ENCODE measurements at places on chromosomes 11 and 22.

DNA sequence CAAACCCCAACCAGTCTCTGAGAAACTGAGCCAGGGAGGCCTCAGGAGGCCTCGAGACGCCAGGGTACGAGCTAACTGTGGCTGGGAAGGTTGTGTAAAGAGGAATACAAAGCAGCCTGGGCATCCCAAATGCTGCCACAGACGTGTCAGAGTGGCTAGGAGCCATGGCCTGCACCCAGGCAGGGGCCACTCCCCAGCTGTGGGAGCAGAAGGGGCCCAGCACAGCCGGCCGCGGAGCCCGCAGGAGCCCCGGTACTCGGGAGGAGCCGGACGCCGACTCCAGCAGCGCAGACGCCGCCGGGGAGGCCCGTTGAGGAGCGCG is 349.8 kb upstream of the B3GAT1 start:
- no peak for DNase-seq

DNA sequence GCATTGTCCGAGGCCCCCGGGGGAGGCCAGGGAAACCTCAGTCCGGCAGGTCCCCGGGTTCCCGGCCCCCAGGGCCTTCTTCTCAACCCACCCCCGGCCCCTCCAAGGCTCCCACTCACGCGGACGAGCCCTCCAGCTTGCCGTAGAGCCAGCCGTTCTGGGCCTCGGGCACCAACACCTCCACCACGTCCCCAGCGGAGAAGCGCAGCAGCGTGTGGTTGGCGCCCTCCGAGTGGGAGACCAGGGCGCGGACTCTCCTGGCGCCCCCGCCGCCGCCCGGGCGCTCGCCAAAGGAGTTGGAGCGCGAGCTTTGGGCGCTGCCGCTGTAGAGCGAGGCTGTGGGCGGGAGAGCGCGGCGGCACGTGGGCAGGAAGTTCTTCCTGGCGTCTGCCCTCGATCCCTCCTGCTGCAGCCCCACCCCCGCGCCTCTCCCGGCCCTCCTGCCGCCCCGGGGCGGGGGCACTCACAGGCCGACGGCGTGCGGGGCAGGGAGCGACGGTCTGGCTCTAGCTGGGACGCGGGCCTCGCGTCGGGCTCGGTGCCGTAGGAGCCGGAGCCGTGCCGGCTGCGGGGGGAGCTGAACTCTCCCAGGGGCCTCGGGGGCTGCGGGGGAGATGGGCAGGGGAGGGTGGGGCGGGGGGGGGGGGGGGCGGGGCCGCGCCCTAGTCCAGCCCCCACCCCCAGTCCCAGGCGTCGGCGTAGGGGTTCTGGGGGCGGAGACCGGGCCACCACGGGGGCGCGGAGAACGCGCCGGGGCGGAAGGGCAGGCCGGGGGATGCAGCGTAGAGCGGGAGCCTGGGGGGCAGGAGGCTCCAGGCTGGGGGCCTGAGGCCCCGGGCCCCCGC is 4.9 kb upstream of the SLC16A8 start:
- no peak for DNase-seq

GRCh38 chr22:40153192-40153591 is 24.5 kb upstream of the TNRC6B start:
- no peak for DNase-seq

DNA sequence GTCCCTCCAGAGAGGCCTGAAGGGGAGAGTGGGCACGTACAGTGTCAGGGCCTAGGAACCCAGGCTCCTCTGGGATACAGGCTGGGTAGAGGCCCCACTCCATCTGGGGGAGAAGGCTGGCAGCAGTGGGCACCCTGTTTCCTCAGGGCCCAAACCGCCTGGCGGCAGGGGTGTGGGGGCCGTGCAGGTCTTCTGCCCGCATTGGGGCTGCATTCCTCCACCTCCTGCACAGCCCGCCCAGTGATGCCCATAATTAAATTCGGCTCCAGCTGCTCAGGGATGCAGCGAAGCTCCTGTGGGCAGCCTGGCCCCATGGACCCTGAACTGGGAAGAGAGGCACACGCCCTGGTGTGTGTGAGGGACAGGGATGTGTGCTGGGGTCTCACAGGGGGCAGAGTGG is 35.4 kb downstream of the KCNQ1OT1 start:
- no peak for DNase-seq

- peak; percentile 78 for DNase-seq
Observed at GRCh38 chr22:23281406-23282088, 101.2 kb downstream of the BCR start.

GRCh38 chr11:78190871-78191538 is 2.3 kb downstream of the USP35 start:
- no peak for DNase-seq

DNA sequence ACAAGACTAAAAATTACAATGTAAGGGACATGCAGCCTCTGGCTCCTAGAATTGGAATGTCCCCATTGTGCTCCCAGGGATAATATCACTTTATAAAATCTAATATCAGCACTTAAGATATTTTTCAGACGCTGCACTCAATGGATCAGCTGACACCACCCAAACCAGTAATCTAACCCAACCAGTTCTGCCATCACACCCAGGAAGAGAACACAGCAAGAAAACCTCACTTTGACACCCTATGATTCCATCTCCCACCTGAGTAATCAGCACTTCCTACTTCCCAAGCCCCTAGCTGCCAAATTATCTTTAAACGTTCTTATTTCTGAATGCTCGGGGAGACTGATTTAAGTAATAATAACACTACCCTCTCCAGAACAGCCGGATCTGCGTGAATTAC is 2.6 kb downstream of the CASP4 start:
- no peak for DNase-seq

DNA sequence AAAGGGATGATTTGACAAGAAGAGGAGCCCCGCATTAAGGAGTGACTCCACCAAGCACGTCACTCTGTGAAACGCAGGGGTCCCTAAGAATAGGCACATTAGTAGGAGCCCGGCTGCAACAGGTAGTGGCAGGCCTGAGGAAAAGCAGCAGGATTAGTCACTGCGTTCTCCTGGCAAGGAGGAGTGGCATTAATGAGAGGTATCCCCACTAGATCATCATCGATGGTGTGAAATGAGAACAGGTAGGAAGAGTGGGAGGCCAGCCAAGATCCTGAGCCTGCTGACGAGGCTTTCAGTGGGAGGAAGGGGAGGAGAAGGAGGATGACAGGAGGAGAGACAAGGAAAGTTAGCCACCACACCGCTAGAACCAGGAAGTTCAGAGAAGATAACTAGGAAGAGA is 38.6 kb downstream of the NRXN2 start:
- no peak for DNase-seq

DNA sequence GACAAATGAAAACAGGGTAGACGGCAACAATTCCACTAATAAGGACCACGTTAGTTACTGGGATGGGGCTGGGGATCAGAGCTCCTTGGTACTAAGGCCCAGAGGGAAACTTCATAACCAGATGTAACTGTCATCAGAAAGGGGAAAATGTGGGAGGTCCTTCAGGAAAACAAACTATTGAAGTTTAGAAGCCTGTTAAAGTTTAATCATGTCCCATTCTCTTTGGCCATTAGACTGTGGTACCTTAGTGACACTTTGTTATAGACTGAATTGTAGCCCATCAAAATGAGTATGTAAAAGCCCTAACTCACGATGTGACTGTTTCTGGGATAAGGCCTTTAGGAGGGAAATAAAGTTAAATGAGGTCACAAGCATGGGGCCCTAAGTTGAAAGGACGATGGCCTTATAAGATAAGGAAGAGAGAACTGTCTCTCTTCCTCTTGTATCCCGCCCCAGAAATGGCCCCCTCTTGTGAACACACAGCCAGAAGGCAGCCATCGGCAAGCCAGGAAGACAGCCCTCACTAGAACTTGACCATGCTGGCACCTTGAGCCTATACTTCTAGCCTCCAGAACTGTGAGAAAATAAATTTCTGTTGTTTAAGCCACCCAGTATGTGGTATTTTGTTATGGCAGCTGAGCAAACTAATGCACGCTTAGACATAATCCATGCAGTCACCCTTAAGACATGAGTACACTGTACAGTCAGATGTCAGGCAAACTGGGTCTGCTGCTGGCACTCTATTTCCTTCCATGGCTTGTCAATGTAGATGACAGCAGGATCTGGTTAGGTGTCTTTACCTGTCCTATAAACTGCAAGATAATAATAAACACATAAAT is 26.9 kb upstream of the USP47 start:
- DNase-seq: no peak

DNA sequence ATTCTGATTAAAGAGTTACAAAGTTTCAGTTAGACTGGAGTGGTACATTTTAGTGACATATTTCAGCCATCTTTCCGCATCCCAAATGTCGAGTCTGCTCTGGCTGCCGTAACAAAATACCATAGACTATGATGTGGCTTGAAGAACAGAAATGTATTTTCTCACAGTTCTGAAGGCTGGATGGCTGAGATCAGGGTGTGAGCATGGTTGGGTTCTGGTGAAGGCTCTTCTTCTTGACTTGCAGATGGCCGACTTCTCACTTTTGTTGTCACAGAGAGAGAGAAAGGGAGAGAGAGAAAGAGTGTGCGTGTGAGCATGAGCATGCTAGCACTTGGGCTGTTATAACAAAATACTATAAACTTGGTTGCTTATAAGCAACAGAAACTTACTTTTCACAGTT is 335.4 kb upstream of the RAG2 start:
- DNase-seq: no peak

GRCh38 chr11:2863276-2863618 is 22.3 kb downstream of the CDKN1C start:
- no peak for DNase-seq

DNA sequence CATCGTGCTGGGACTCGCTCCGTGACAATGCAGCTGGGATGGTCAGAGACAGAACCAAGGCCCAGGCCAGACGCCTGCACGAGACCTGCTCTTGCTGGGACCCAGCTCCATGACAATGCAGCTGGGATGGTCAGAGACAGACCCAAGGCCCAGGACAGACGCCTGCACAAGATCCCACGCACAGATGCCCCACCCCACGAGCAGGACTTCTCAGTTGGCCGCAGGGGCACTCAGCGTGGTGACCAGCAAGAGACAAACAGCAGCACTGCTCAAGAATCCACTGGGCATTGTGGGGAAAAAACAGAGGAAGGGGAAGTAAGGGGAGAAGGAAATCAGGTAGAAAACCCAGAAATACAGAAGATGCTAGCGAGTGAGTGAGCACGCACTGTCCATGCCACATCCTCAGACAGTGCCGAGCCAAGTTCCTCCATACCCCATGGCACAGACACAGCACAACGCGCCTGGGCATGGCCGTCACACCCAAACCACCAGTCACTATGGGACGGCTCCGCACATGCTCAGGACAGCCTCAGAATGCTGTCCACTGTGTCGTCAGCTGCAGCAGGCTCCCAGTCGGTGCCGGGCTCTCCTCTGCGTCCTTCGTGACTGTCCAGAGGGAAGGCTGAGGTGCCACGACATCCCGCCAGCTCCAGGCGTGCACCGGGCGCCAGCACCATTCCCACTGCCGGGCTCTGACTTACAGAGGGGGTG is 44.5 kb downstream of the BRD1 start:
- no peak for DNase-seq

DNA sequence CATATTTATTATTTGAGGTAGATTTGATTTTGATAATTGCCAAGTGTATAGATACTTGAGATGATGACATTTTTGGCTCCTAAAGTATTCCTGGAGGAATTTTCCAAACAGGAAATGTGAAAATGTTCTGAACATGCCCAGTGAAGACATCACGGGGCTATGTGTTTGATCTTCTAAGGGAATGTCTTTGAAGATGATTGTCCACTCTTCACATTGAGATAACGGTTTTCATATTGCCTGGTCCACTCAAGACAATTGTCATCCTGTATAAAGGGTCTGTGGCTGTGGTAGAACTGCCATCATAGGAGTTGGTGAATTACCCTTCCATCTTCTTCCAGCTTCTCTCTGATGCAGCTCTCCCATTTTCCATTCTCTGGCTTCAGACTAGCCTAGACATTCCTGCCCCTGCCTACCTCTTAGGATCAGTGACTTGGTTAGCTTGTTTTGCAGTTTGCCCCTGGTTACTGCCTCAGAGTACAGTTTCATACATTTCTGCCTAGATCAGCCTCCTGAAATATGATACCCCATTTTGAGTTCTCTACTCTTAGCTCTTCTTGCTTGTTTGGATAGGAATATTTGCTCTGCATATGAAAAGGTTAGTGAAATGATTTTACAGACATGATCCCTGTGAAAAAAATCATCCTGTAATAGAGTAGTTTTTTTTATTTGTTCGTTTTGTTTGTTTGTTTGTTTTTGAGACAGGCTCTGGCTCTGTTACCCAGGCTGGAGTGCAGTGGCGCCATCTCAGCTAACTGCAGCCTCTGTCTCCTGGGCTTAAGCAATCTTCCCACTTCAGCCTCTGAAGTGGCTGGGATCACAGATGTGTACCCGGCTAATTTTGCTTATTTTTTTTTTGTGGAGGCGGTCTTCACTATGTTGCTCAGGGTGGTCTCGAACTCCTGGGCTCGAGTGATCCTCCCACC is 111.4 kb upstream of the SORL1-AS1 start:
- DNase-seq: no peak

All from CD4-positive, alpha-beta T cell treated with Interferon gamma for 1 hour (primary cell).